ENCODE measurements at places on chromosomes 11 and 22.

DNA sequence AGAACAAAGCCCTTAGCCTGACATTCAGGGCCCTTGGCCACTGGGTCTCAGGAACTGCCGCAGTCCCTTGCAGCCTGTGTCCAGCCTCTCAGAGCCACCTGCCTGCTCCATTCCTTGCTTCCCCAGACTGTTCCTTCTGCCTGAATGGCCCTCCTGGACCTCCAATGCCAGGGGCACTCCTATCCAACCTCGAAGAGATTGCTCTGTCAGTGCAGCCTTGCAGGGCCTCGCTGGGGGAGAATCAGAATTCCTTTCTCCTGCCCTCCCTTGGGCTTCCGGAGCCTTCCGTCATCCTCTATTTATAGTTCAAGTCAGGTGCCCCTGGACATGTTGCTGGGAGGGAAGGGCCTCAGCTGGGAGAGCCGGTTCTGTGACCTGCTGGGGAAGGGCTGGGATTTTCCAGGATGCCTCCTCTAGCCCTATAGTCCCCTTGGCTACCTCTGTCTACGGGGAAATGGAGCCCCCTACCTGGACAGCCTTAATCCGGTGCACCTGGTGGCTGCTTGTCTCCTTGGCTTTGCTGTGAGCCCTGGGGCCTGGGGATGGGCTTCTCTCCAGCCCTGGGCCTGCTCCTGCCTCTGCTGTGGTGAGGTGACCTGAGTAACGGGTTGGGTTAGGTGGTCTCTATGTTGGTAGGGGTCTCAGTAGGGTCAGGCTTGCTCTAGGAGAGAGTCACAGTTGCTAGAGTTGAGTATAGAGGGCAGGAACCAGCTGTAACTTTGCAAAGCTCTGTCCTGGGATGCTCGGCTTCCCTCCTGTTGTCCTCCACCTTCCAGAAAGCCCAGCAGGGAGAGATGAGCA, 45.9 kb upstream of the SYT7 start:
- no peak for DNase-seq

GRCh38 chr11:79173615-79174014, 267.2 kb downstream of the TENM4 start:
- no peak for DNase-seq

DNA sequence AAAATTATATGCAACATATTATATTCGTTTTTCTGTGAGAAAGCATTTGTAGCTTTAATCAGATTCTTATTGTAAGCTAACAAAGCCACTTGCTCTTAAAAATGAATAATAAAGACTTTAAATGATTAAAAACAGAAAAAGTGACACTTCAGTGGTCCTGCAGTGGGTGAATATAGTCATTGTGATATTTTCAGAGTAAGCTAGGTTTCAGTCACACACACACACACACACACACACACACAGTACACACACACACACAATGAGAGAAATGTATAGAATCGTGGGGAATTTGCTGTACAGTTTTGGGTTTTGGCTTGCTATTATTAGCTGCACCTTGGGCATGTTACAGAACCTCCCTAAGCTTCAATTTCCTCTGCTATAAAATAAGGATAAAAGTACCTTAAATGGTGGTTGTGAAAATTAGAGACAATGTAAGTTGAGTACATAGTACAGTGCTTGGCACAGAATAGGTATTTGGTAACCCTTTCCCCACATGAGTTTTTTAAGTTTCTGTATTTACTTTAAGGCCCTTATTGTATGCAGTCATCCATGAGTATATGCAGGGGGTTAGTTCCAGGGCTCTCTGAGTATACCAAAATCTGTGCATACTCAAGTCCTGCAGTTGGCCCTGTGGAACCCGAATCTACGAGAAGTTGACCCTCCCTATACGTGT, 39.8 kb downstream of the CSTPP1 start:
- no peak for DNase-seq

- no peak for DNase-seq
Measured at GRCh38 chr22:19176732-19177131, 1.8 kb downstream of the SLC25A1 start.

DNA sequence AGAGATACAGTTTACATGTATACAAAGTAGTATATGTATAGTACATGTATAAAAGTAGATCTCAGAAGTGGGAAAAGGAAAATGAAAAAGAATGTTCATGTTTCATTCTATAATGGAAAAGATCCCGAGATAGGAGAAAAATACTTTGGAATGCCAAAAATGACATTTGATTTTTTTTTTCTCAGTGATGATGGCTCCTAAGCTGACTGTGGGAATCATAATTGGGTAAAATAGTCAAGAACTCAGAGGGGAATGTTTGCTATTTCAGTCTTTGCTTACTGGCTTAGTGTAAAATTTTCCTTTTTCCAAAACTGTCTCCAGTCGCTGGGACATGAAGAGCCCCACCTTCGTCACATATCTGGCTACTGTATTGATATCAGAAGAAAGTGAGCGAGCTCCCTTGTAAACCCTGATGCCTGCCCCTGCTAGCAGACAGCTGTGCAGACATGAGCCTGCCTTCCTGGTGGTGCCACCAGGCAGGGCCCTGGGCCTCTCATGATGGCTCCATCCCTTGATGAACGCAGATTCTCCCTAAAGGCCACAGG, 944.6 kb downstream of the NTM start:
- DNase-seq, result no peak

DNA sequence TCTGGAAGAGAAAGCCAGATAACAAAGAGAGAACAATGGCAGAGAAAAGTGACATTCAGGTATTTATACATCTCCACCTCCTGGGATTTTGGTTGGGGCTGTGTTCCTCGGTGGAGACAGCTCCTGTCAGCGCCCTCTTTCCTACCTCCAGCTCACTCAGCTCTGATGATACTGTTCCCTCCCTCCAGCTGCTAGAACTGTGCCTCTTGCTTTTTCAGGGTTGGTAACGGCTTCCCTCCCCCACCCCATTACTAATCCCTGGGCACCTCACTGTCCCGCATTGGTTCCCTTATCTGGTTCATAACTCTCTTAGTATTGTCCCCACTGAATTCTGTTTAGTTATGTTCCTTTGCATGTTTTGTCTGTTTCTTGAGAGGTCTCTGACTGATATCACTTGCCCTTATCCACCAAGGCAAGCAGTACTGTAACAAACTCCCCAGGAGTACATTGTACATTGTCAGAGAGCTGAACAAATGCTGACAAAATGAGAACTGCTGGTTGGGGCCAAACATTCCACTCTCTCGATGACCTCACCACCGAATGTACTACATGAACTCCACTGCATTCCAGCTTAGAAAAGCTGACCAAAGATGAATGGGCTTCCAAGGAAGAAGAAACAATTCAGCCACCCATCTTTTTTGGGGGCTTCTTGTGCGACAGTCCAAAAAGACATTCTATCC, 5.7 kb upstream of the FBXO3 start:
- DNase-seq, result no peak

- no peak for DNase-seq
Measured at GRCh38 chr22:23557467-23557866, 22.6 kb downstream of the IGLL1 start.

GRCh38 chr11:92867913-92868619, 101.4 kb upstream of the MTNR1B start:
- DNase-seq, result no peak
